Stimulated activated CD4-positive, alpha-beta T cell treated with anti-CD3 and anti-CD28 coated beads, Interleukin-1b, Interleukin-23, amount 100 ng/mL, for 1 hour (primary cell): ENCODE measurements at places on chromosomes 11 and 22.

GRCh38 chr11:17985517-17985916, 27.3 kb downstream of the SERGEF start:
- DNase-seq, result no peak

GRCh38 chr11:7437696-7438095, 47.6 kb upstream of the OLFML1 start:
- DNase-seq, result no peak

- DNase-seq, result no peak
These were observed 197.7 kb upstream of the CTSC start for GRCh38 chr11:88535266-88535665.

- DNase-seq, result no peak
These were observed 80.5 kb upstream of the WNT7B start for GRCh38 chr22:46057246-46058090.

DNA sequence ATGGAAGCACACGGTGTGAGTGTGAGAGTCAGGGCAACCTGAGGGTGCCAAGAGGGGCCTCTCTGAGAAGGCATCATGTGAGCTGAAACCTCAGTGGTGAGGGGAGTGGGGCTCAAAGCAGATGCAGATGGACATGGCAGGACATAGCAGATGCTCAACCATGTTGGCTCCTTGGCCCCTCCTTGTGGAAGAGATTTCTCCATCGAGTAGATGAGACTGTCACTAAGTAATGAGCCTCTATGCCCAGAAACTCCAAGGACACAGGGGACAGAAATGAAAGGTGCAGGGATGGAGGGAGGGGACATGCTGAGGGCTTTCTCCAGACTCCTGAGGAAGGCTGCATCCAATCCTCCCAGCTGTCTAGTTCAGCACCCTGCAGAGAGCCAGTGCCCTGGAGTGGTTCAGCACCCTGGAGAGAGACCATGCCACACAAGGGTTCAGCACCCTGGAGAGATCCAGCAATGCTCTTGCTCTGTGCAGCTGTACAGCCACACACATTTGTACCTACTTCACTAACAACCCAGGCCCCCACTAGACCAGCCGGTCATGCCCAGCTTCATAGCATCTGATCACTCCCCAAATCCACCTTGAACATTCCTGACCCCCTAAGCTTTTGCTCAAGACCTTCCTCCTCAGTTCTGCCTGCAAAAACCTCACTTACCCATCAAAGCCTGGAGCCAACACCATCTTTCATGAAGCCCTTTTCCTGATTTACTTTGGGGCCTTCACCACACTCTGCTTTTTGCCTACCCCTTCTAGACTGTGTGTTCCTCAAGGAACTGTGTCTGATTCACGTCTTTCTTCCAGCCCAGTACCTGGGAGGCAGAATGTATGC, 252.0 kb downstream of the CTTN start:
- DNase-seq, result no peak

DNA sequence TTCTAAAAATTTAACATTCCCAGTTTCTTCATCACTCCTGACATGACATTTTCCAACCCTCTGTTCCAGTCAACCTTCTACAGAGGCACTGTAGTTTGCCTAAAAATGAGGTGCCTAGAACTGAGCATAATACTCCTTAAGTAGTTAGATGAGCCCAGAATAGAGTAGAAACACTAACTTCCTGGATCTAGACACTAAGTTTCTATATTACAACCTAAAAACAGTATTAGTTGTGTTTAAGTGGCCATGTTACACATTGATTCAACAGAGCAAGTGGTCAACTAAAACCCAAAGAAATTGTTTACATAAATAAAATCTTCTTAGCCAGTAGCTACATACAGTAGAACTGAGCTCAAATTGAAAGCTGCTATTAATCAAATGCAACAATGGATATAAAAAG, 1.3 kb downstream of the HPS5 start:
- no peak for DNase-seq

DNA sequence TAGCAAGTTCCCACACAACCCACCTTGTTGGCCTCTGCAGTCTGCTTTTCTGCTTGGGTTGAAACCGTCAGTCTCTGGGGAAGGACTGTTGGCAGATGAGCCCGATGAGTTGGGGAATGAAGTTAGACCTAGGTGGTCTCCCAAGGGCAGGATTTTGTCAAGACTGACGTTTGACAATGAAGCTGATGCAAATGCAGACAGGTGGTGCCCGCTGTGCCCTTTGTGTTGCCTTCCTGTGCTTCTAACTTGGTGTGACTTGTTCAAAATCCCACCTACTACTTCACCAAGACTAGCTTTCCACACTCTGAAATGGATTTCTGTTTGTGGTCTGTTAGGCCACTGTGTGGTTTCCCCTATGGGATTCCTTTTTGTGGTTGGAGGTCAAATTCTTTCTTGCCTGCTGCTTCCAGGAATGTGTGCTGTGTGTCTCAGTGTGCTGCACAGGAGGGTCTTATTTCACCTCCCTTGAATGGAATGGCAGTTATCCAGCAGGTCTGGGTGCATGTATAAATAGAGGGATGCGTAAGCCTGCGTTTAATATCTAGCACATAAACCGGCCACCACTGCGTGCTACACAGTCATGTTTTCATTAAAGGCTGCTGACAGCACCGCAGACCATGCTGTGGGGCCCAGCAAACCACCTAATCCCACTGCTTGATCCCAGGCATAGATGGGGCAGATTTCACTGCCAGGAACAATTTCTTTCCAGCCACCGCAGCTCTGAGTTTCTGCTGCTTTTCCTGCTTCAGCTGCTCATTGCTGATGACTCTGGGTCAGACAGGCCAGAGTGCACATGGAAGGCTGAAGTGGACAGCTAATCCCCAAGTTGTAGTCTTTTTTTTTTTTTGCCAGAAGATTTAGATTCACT, 44.8 kb downstream of the ADAMTS8 start:
- no peak for DNase-seq

- DNase-seq, result no peak
These were observed 10.2 kb upstream of the ST3GAL4 start for GRCh38 chr11:126345283-126345682.

DNA sequence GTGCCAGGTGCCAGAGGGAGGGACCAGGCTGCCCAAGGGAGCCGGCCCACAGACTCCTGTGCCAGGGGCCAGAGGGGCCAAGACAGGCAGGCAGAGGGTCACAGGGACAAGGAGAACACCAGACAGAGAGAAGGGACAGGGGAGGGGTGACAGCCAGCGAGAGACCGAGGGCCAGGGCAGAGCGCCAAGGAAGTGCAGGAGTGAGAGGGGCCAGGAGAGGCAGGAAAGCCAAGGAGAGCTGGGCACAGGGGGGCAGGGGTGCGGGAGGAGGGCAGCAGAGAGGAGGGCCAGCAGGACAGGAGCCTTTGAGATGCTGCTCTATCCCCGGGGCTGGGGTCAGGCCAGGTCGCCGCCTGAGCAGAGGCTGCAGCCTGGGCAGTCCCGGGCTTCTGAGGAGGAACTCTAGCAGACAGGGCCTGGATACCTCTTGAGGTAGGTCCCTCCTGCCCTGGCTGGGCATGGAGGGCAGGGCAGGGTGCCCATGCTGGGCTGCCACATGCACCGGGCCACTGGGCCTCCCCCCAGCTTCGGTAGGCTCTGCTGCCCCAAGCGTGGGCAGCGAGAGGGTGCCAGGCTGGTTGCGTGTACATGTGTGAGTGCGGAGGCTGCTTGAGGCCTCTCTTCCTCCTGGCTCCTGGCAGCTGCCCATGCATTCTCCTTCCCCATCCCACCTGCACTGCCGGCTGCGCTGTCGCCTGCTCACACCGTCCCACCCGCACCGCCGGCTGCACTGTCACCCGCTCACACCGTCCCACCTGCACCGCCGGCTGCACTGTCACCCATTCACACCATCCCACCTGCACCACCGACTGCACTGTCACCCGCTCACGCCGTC, 12.2 kb downstream of the LSP1 start:
- DNase-seq, result no peak

DNA sequence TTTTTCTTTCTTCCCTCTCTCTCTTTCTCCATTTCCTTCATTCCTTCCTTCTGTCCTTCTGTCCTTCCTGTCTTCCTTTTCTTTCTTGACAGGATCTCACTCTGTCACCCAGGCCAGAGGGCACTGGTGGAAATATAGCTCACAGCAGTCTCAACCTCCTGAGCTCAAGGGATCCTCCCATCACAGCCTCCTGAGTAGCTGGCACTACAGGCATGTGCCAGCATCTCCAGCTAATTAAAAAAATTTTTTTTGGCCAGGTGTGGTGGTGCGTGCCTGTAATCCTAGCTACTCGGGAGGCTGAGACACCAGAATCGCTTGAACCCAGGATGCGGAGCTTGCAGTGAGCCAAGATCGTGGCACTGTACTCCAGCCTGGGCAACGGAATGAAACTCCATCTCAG, 4.8 kb upstream of the DUSP8 start:
- DNase-seq, result no peak

- no peak for DNase-seq
These were observed 43.7 kb downstream of the MED15 start for GRCh38 chr22:20550851-20551744.

DNA sequence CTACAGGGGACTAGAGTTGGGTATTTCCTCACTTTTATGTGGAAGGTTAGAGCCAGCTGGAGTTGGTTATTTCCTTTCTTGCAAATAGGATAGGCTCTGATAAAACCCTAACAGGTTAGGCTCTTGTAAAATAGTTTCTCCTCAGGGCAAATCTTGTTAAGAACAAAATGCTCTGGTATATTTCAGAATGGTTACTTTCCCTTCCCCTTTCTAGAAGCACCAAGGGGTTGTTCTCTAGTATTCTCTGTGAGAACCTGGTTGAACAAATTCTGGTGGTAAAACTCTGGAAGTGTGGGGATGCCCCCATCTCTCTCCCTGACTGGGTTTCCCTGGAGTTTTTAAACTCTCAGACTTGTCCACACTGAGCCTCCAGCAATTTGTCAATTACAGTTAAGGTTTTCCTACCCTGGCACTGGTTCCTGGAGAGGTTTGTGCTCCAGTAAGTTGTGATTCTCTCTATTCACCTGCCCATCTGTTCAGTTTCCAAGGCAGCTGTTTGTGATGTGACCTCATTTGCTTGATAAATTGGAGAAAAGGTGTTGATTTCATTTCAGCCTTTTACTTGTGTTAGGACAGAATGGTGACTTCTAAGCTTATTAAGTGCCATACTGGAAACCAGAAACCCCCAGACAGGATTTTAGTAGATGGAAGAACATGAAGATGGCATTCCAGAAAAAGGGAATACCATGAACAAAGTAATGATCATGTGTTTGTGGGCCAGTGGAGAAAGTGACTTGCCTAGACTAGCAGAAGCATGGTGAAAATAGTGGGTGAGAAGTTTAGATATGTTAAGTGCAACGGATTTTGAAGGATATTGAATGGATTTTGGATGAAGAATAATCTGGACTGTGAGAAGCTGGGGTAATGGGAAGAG, 64.6 kb downstream of the EXT2 start:
- no peak for DNase-seq

- DNase-seq, result no peak
These were observed 113.7 kb downstream of the EFCAB6 start for GRCh38 chr22:43698403-43698802.

DNA sequence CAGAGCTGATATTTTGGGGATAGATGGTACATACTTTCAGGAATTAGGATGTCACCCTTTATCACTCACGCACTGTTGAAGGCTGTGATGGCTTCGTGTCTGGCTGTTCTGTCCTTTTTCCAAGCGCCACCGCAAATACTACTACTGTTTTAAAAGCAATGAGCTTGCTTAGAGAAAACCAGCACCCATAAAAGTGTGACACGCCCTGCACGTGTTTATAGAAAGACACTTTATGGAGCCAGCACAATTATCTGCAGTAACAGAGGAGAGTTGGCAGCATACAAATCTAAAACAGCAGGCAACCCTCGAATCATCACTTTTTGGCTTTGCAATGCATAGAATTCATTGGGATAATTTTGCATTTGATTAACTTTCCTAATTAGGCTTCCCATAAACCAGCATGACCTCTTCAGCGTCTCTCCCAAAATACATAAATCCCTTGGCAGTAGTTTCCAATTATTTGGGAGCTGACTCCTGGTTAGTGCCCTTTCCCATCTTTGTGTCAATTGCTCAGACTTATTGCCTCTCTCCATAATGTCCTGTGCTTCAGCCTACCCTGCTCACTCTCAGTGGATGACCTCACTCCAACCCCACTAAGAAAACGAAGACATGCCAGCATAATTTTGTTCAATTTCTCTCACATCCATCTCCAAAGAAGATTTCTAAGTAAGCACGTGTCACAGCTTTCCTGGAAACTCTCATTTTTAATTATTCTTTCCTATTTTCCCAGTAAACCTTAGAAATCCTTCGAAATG, 118.7 kb upstream of the LARGE1 start:
- no peak for DNase-seq

DNA sequence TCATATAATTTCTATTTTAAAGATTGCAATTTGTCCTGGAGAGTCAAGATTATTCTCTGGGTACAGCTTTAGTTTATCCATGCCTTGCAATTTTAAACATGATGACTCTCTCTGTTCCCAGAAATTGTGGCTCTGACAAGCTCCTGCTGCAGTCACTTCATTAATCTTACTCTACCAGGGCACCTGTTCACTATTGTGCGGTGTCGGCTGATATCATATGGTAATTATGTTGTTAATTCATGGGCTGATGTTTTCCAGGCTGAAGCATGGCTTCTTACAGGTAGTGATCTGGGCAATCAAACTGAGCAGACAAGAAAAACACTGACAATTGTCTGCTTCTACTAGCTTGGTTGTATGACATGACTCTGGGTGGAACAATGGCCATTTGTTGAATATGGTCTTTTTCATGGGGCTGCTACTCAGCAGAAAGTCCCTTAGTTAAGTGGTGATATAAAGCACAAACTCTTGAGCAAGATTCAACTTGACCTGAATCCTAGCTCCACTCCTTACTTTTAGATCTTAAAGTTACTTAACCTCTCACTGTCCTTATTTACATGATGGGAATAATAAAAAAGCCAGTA, 230.7 kb downstream of the FAT3 start:
- no peak for DNase-seq

- DNase-seq, result no peak
These were observed 6.2 kb downstream of the GAL3ST1 start for GRCh38 chr22:30568137-30568805.

DNA sequence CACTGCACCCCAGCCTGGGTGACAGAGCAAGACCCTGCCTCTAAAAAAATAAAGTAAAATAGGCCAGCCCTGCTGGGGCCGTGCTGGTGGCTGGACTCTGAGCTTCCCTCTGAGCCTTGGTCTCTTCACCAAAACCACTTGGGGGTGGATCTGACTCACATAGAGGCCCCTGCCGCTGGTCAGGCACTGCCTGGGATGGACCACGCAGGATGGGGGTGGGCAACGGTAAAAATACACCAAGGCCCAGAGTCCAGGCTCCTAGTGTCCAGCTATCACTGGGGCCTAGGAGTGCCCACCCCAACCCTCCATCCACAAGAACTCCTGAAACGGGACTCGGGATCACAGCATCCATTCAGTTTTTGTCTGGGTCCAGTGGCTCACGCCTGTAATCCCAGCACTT, 12.3 kb upstream of the UPK3A start:
- no peak for DNase-seq

GRCh38 chr22:38623351-38623750, 32.8 kb downstream of the FAM227A start:
- no peak for DNase-seq

DNA sequence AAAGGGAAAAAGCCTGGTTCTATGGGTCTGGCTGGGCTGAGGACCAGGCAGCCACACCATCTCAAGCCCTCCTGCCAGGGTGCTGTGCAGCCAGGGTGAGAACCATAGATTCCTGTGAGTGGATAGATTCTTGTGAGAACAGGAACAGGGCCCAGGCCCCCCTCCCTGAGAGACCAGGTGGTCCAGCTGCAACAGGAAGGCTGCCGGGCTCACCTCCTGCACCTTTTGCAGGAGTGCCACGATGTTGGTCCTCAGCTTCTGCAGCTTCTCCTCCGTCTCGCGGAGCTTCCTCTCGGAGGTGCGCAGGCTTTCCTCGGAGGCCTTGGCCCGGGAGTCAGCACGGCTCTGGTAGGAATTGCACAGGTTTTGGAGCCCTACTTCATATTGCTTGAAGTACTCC, 40.8 kb downstream of the MORC2 start:
- DNase-seq, result no peak
